Left renal pelvis (tissue), 4 donors: ENCODE measurements at places on chromosomes 1 and 21. TPM values are rescaled to one million over a fixed set of nuclear protein-coding genes. Genes with fewer than 3 reads are reported as not detected.

GRCh38 chr1:37764414-37764825, 500 bp downstream of the EPHA10 start:
- DNase-seq = peak; percentile 53

- no peak for DNase-seq
Measured at GRCh38 chr1:64097859-64098258, 105.6 kb upstream of the UBE2U start.

- no peak for DNase-seq
Measured at GRCh38 chr1:205319081-205320018, 2.2 kb downstream of the NUAK2 start.

GRCh38 chr1:220926146-220926545, 46.9 kb downstream of the HLX start:
- DNase-seq = no peak

The LRRC41 gene
- polyA plus RNA-seq = 75.4 TPM

The MXRA8 gene
- 208 TPM for polyA plus RNA-seq
